ENCODE measurements at places on chromosomes 4 and X.
A peak's percentile ranks its signal among the peaks of the same experiment; 100 is the strongest.

- DNase-seq: no peak
These were observed 157.3 kb upstream of the LDB2 start for GRCh38 chr4:17055788-17056187.

DNA sequence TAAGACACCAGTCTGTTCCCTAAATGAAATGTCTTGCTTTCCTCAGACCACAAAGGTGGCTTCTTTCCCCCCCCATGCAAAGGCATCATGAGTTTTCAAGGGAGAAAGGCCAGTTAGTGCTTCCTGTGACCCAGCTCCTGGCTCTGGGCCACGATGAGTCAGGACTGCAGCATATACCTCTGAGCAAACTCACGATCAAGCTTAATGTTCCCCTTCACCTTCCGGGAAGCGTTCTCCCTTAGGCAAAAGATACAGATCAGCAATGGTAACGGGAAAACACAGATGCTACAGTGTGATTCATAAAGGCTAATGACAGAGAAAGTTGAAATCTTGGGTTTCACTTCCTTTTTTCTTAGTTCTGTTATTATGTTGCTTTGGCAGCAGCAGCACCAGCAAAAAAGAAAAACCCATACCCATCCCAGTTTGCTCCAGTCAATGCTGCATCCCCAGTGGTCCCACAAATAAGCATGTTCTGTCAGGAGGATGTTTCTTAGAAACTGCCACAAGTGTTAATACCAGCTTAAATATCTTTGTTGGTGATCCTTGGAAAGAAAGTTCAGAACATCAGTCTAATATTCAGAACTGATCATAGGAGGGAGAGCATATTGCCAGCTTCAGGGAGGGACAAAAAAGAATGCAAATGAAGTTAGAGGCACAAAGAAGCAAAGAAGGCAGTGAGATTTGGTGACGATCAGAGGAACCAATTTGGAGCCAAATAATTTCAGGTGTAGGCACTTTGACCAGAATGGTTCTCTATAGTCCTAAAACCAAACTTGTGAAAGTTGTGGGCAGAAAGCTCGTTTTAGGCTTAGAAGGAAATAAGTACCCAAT, 41.2 kb downstream of the LONRF3 start:
- no peak for DNase-seq

GRCh38 chrX:106177106-106177981, 9.2 kb downstream of the PWWP3B start:
- DNase-seq: peak; percentile 87

DNA sequence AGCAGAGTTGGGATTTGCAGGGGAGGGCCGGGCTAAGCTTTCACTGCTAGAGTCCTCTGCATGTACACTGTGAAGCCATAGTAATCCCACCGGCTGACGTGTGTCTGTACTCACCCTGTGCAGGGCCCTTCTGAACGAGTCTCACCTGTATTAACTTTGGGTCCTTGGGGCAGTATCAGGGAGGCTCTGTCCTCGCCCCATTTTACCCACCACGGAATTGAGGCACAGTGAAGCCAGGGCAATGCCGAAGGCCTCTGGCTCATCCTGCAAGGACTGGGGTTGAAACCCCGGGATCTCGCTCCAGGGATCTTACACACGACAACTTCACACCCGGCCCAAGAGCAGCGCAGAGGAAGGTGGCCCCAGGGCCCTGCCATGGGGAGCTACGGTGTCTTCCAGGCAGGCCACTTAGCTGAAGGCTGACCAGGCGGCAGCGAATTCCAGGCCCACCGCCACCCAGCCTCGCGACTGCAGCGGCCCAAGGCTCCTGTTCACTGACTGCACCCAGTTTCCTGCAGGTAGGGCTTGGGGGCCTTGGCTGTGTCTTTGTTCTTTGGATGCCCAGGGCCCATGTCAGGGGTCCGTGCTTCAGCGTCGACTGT, 75.5 kb upstream of the ADRA2C start:
- DNase-seq: no peak

GRCh38 chrX:97372001-97372766, 488.5 kb downstream of the RPA4 start:
- DNase-seq: no peak

DNA sequence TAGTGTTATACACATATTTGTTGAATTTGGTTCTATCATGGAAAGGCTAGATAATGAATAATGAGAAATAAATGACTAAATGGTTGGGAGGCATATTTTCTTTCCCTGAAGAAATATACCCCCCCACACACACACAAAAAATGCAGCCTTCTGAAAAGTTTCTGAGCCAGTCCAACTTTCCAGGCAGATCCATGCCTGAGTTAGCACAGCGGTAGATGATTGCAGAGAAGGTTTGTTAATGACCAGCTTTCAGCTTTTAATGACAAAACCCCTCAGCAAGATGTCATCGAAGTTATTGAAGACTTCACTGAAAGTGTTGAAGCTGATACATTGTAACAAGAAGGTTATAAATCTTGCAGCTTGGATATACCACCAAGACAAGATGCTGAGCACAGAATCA, 61.4 kb downstream of the GBA3 start:
- DNase-seq: no peak

DNA sequence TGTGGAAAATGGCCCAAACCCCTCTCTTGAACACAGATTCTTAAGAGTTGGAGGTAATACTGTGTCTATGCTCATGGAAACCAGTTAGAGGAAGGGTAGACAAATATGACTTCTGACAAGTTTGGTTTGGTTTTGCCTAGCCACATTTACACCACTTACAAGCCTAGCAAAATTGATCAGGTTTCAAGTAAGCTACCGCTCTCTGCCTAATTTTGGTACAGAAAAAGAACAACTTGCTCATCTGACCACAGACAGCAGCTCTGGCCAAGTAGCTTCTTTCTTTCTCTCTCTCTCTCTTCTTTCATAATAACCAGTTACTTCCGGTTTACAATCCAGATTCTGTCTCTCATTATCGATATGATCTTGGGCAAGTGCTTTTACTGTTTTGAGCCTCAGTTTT, 260.0 kb downstream of the GLUD2 start:
- DNase-seq: no peak

- DNase-seq: peak; percentile 95
These were observed 5.5 kb downstream of the MPP1 start for GRCh38 chrX:154799556-154800348.

DNA sequence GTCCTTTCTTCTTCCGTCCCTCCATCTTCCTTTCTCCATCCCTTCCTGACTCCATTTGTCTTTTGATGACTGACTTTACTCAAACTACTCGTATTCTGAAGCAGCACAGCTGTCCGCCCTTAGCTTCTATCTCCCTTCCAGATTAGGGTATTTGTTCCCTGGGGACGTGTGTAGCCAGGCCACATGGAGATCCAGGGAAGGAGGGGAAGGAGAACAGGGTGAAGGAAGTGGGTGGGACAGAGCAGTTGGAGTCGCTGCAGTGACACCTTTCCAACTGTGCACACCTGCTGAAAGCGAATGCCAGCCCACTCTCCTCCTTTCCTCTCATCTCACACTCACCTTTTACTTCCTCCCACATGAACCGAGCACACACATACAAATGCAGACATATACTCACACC, 323.8 kb downstream of the DCTD start:
- no peak for DNase-seq

- DNase-seq: no peak
These were observed 18.6 kb upstream of the UBA1 start for GRCh38 chrX:47174846-47175587.
